ENCODE measurements at places on chromosomes 2 and 18.

DNA sequence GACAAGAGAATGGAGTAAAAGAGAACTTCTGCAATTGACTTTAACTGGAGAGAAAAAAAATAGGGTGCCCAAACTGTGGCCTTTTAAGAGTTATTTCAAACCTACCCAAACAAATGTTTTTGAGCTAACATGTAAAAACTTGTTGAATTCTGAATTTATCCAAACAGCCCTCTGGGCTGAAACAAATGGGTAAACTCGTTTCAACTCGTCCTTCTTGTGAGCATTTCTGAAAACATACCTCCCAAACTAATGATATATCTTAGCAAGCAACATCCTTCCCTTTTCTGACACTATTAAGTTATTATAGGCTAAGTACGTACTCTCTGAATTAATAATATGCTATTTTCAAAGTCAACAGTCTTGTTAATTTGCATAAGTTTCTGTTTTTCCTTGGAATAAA, 793.0 kb upstream of the ACVR2A start:
- DNase-seq: no peak

- no peak for DNase-seq
Observed at GRCh38 chr18:76013057-76013456, 482.0 kb downstream of the ZNF516 start.

GRCh38 chr18:77111951-77112746, 20.4 kb downstream of the MBP start:
- DNase-seq: no peak

DNA sequence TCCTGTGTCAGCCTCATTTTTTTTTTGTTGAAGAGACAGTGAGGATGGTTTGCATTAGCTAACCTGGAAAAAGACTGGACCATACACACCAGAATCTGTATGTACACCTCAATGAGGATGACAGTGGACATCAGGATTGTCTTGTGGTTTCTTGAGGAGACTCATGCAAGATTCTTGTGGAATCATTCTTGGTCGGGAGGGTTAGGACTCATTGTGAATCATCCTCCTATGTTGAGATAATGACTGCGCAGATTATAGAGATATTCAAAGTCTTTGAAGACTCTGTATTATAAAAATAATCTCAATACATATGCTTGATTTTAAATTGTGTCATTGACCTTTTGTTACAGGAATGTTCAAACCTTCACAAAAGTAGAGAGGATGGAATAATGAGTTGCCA, 49.1 kb upstream of the DOCK10 start:
- DNase-seq: no peak

DNA sequence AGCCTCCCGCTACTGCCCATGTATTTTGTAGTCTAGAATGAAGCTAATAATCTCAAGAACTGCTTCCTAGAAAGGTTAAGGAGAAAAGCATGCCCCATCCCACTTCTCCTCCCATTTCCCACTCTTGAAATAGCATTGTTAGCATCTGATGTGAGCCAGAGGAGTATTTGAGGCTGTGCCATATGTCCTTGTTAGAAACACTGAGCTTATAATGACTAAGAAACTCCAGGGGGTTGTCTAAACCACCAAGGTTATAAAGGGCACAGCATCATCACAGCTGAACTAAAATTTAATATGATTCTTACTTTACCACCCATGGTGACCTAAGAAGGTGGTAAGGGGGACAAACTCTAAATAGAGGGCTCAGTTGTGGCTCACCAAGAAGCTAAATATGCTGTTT, 16.6 kb downstream of the TSPYL6 start:
- DNase-seq: no peak

- DNase-seq: no peak
Observed at GRCh38 chr2:46861916-46862315, 53.7 kb downstream of the MCFD2 start.

GRCh38 chr2:160252278-160252887, 52.3 kb upstream of the ITGB6 start:
- DNase-seq: no peak

DNA sequence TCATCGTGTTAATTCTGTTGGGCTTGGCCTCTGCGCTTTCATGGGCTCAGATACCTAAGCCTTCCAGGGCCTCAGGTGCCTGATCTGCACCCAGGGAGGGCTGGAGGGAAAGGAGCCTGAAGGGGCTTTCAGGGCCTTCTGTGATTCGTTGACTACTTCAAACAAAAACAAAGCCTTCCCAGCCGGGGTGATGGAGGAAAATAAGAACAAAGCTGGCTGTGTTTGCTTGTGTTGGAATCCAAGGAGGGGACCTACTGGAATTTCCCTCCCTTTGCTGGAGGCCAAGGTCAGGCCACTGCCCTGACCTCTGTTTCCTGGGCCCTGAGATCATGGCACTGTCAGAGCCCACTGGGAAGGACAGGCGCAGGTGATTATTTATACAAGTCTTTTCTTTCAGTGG, 135.3 kb downstream of the KLHL29 start:
- DNase-seq: no peak

- DNase-seq: no peak
Observed at GRCh38 chr2:25377822-25378421, 36.2 kb upstream of the DNMT3A start.

DNA sequence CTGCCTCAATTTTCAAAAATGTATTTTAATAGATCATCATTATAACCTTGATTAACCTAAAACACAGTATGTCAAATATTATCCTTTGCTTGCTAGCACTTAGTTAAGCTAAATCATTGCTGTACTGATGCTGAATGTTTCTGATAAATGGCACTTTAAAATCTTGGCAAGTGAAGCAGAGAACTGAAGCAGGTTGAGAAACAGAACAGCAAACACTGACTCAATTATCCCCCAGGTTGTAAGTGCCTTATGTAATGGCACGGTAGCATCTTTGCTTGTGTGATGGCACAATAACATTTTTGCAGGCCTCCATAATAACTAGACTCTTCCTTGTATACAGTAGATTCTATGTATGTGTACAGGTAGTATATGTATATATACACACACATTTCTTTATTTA, 33.8 kb downstream of the ARHGAP15 start:
- no peak for DNase-seq

GRCh38 chr2:241768850-241769249, 7.8 kb upstream of the GAL3ST2 start:
- DNase-seq: no peak

DNA sequence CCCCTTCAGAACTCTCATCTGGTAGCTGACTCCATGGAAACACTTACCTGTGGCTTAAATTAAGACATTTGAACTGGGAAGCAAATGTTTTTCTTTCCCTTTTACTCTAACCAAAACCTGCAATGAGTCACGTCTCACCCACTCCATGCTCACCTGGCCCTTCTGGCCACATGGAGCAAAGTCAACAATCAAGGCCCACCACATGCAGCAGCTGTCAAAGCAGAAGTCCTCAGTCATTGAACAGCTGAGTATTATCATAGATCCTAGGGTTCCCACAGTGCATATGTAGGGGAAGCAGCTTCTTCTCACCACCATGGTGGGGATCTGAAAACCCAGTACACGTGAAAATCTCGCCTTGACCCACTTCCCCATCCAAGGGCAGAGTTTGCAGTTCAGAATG, 12.3 kb upstream of the MEP1B start:
- no peak for DNase-seq

GRCh38 chr2:20852139-20852538, 29.2 kb upstream of the LDAH start:
- no peak for DNase-seq

DNA sequence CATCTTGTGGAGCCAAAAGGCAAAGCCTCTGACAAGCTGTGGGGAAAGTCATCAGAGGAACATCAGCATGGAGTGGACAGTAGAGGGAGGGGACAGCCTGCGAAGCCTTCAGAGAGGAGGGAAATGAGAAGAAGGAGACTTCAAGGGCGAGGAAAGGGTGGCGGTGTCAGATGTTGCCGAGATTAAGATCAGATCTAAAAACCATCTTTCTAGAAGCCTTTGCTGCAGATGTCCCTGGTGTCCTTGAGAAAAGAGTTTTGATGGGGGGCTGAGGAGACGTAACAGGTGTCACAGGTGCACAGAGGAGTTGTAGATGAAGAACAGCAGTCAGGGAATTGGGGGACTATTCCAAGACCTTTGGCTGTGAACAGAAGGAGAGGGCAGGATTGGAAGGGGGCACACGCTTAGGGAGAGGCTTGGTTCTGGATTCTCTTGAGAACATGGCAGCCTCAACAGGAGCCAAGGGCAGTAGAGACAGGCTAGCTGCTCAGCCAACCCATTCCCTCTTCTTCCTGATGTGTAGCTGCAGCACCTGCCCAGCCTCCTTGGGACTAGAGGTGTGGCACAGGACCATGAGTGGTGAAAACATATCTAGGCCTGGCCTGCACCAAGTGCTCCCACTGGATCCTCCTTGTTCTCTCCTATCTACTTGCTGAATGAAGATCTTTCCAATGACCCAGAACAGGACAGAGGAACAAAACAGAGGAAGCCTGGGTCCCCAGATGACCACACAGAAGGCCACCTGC, 22.7 kb upstream of the NCL start:
- DNase-seq: no peak

DNA sequence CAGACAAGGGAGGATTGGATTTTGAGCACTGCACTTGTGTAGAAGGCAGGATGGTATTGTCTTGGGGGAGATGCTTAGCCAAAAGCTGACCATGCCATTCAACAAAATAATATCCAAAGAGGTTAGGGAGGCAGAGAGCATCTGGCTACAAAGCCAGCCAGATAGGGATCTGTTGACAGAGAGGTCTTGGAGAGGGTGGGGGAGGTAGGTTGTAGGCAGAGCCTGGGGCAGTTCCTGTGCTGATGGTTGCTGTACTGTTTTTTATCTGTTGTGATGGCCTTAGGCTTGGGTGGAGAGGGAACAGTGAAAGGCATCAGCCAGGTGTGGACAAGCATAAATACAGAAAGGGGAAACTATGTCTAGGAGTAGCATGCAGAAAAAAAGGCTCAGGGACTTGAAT, 100.9 kb downstream of the AQP4 start:
- no peak for DNase-seq

- DNase-seq: no peak
Observed at GRCh38 chr2:101147971-101148370, 3.2 kb downstream of the TBC1D8 start.
